NCI-H2081 treated with DMSO at 0.1 percent for 48 hours (cell line): ENCODE measurements at places on chromosomes 16 and 17.

GRCh38 chr16:4488499-4488967 lies 12.3 kb downstream of the HMOX2 start:
- no peak for DNase-seq

- no peak for DNase-seq
Measured at GRCh38 chr17:19418251-19418992, 7.4 kb downstream of the RNF112 start.

DNA sequence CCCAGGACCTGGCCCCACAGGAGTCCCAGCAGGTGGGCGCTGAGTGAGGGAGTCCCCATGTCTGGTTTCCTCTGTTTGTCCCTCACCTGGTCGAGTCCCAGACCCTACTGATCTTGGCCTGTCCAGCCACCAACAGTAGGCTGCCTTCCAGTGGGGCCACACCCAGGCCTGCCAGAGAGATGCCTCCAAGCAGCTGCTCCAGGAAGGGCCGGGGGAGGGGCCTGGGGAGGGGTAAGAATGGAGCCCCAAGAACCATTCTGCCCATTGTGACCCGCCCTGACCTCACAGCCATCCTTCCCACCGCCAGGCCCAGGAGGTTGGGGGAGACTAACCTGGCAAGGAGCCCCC lies 736 bp downstream of the SPATA20 start:
- DNase-seq = no peak

- no peak for DNase-seq
Measured at GRCh38 chr17:65487161-65487560, 74.3 kb downstream of the AXIN2 start.

GRCh38 chr17:7237266-7237760 lies 1.9 kb downstream of the PHF23 start:
- no peak for DNase-seq

GRCh38 chr17:2083613-2084035 lies 28.7 kb downstream of the HIC1 start:
- DNase-seq = no peak

- DNase-seq = no peak
Measured at GRCh38 chr17:3602499-3602898, 6.7 kb downstream of the TRPV1 start.
